NCI-H2081 treated with DMSO at 0.1 percent for 48 hours (cell line): ENCODE measurements at places on chromosomes 2 and 18.

DNA sequence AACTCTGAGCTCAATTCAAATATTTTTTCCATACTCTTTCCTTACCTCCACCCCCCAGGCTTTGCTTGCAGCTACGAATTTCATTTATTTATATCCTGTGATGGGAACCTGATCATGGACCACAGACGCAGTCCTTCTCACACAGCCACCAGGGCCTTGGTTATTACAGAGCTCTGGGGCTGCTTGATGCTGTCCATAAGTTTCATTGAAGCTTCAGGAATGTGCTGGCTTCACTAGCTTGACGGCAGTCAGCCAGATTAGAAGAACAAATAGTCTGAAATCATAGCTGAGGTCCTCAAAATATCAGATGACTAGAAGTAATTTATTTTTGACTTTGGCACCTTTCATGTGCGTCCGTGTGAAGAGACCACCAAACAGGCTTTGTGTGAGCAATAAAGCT, 104.9 kb downstream of the VWA3B start:
- DNase-seq: no peak

- DNase-seq: no peak
Measured at GRCh38 chr18:36539674-36540231, 242.2 kb downstream of the FHOD3 start.

DNA sequence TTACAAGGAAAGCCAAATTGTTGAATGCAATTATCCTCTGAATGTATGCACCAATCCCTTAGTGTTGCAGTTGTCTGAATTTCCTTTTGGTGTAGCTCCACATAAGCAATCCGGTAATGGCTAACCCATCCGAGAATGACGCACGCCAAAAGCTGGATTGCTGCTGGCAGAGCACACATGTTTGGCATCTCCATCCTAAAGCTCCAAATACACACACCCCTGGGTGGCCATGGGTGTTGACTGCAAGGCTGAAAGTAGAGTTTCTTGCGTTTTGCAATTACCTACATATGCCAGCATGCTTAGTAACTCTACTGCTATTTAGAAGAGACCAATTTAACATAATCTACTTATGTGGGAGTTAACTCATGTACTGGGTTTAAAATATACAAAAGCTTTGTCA, 53.1 kb downstream of the KCTD1 start:
- no peak for DNase-seq

DNA sequence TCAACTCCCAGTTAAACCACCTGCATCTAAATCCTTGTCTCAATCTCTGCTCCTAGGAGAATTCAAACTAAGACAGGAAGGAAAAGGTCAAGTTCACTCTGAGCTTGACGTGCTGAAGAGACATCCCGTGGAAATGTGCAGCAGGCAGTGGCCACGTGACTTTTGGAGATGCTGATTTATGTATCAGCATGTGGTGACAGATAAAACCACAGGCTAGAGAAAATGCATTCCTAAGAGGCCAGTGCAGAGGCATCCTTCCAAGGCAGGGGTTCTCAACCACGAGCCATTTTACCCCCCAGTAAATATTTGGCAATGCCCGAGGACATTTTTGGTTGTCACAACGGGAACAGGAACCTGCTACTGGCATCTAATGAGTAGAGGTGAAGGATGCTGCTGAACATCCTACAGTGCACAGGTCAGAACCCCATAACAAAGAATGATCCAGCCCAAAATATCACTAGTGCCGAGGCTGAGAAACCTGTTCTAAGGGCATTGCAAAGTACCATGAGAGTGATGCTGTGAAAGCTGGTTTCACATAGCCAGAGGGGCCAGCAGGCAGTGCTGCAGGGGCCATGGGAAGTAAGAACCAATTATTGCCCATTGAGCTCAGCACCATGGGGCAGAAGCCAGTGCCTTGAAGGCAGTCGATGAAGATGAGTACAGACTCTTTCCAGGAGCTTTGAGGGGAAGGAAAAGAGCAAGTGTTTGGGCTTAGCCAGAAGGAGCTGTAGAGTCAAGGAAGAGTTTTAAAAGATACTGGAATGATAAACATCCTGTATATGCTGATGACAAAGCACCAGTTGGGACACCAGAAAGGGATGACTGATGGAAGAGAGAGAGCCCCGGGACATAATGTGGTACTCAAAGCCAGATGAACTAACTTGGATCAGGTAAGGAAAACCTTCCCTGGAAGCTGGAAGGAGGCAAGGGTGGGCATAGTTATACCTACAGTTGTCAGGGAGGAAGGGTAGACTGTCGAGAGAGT, 174.6 kb downstream of the HAUS1 start:
- DNase-seq: no peak

GRCh38 chr2:170240629-170241028, 62.7 kb downstream of the MYO3B start:
- no peak for DNase-seq

DNA sequence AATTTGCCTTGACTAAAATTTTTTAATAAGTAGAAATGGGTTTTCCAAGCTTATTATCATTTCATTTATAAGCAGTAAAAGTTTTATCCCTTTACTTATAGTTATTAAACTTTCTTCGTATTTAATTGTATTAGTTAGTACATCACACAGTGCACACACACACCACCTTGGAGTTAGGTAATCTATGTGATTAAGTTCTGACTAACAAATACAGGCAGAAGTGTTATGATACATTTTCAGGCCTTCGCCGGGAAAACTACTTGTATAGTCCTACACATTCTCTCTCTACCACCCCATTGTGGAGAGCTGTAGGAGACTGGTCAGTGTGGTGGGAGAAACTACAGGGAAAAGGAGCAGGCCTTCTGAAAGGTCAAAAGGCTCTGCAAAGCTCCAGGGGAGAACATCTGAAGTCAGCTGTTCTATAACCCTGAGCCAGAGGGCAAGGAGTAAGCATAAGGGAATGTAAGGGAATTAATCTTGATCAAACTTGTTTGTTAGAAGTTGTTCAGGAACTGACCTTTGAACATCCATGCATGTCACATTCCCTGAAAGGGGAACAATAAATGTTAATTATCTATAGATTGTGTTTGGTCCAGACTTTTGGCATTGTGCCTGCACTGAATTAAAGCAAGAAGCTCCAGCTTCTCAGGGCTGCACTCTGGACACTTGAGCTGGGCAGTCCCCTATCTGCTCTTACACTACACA, 231.7 kb downstream of the FSIP2 start:
- no peak for DNase-seq

DNA sequence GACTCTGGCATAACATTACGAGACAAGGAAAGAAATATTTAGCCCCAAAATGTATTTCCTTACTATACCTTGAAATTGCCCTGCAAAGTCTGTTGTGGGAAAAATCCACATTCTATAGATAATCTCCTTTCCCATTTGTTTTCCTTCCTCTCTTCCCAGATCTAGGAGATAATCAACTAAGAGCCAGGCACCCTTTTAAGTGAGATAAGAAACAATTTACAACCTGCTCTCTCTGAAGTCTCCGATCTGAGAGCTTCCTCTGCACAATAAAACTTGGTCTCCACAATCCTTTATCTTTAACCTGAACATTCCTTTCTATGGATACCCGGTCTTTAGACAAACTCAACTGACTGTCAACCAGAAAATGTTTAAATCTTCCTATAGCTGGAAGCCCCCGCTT, 1160.7 kb upstream of the NRXN1 start:
- no peak for DNase-seq

GRCh38 chr2:241617431-241618154, 19.4 kb downstream of the THAP4 start:
- DNase-seq: peak; percentile 58

DNA sequence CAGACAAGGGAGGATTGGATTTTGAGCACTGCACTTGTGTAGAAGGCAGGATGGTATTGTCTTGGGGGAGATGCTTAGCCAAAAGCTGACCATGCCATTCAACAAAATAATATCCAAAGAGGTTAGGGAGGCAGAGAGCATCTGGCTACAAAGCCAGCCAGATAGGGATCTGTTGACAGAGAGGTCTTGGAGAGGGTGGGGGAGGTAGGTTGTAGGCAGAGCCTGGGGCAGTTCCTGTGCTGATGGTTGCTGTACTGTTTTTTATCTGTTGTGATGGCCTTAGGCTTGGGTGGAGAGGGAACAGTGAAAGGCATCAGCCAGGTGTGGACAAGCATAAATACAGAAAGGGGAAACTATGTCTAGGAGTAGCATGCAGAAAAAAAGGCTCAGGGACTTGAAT, 100.9 kb downstream of the AQP4 start:
- no peak for DNase-seq
